H54 (cell line): ENCODE measurements at places on chromosomes 2 and 18.

GRCh38 chr2:240353086-240353798, 82.2 kb upstream of the GPC1 start:
- no peak for DNase-seq

DNA sequence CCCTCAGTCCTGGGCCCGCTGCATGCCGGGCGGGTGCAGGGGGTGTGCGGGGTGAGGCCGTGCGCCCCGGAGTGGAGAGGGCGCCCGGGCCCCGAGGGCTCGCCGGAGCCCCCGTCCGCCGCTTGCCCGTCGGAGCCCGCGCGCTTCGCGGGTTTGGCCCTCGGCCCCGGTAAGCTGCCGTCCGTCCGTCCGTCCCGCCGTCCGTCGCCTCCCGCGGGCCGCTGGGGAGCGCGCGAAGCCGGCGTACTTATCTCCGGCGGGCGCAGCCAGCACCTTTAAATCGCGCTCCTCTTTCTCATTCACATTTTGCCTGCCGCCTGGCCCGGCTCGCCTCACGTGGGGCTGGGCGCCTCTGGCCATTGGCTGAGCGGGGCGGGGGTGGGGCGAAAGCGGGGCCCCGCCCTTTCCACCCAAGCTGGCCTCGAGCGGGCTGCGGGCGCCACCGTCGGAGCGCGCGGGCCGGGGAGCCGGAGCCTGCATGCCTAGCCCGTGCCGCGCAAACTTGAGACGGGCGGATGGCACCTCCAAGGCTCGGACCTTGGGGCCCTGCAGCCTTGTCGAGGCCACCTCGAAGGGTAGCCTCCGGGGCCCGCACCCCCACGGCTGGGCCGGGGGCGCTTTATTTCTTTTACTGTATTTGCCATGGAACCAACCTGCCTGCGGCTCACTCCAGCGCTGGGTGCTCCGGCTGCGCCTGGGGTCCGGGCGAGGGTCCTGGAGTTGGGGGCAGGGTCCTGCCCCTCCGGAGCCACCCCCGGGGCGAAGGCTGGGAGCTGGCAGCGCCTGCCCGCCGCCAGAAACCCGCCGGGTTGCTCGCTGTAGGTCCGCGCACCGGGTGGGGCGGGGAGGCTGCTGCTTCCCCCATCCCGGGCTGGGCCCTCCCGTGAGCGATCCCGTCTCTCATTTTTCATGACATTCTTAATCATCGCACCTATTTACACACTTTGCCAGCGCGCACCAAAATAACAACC, at the start of gene GBX2:
Gene GBX2 (minus strand): TSS at position 277 of the 971 bp plus-strand sequence. CDS start 415 bp downstream, outside the sequence.
- DNase-seq, result peak; percentile 79

DNA sequence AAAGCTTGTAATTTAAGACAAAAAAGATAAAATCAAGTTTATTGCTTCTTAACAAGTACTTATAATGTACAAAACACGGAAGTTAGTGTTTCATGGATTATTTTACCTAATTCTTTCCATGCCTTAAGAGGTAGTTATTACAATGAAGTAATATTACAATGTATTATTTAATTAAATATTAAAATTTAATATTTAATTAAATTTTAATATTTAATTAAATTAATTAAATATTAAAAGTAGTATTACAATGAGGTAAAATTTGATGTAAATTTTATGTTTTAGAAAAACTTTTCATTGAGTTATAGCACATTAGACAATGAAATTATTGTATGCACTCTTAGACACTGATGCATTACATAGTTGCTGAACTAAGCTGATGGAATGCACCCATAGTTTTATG, 220.7 kb upstream of the NETO1 start:
- DNase-seq, result no peak

DNA sequence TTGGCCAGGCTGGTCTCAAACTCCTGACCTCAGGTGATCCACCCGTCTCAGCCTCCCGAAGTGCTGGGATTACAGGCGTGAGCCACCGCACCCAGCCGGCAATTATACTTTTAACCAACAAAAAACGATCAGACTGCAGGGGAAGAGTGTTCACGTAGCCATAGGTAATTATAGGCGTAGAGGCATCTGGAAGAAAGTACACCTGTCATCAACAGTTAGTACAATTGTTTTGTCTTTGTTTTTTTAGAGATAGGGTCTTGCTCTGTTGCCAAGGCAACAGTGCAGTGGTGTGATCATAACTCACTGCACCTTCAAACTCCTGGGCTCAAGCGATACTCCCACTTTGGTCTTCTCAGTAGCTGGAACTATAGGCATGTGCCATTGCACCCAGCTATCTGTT, 20.0 kb downstream of the ST3GAL5 start:
- no peak for DNase-seq

DNA sequence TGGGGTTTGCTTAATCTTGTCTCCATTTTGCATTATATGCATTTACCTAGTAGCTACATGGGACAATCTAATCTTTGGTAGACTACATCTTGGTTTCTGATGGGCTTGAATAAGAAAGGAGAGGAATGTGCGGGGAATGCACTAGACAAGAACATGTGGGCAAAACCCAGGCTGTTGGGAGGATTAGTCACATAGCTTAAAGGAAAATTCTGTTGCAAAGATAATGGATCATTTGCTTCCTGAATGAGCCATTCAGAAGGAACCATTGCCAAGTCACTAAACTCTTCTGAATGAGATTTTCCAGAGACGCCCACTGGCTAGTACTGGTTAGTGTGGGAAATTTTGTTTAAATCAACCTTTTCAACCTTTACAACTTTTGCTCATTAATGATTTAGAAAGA, 84.8 kb downstream of the OSBPL6 start:
- peak; percentile 25 for DNase-seq

GRCh38 chr18:11577271-11578112, 31.9 kb upstream of the SLC35G4 start:
- no peak for DNase-seq

- DNase-seq, result peak; percentile 90
These were observed 40.9 kb downstream of the ADD2 start for GRCh38 chr2:70726947-70727725.

DNA sequence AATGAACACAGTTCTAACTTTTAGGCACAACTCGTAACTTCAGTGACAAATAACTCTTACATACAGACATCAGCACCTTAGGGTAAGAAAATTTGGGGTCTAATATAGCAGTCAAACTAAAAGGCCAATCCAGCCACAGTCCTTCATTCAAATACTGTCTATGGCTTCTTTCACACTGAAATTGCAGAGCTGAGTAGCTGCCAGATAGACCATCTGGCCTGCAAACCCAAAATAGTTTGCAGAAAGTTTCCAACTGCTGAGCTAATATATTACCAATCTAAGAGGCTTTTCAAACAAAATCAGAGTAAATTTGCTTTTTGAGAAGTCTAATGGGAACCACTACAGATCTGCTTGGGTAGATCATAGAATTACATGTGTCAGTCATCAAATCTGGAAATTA, 183.4 kb downstream of the GALR1 start:
- DNase-seq, result no peak

GRCh38 chr18:33749834-33750233, 171.8 kb downstream of the ASXL3 start:
- DNase-seq, result no peak

DNA sequence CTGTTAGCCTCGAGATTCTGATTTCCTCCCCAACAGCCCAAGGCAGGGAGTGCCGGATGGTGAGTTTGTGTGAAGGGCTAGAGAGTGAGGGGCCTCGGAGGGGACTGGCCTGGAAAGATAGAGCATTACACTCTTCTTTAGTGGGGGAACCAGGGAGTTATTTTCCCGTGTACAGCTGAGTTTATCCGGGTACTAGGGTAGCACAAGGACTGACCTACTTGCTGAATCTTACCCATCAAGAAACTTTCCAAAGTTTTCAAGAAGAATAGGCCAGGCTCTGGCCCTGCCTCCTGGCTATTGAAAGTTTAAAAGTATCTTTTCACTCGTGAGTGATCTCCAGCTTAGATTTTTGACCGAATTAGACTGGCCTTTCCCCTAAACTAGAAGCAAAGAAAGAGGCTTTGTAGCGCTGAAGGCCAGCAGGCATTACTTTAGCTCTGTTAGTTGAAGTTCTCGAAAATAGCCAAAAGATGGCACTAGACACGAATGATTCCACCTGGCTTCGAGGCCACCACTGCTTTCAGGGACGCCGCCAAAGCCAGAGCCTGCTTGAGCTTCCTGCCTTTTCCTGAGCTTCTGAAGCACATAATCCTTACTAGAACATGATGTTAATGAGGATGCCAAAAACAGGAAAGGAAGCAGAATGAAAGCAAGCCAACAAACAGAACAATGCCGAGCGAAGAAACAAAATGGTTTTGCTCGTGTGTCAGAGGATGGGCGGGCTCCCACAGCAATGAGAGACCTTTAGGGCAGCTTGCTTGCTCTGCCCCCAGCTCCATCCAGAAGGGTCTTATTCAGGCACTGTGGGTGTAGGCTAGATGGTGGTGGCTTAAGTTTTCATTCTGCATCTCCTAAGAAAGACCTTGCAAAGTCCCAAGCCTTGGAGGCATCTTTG, 55.8 kb downstream of the TSN start:
- peak; percentile 44 for DNase-seq

DNA sequence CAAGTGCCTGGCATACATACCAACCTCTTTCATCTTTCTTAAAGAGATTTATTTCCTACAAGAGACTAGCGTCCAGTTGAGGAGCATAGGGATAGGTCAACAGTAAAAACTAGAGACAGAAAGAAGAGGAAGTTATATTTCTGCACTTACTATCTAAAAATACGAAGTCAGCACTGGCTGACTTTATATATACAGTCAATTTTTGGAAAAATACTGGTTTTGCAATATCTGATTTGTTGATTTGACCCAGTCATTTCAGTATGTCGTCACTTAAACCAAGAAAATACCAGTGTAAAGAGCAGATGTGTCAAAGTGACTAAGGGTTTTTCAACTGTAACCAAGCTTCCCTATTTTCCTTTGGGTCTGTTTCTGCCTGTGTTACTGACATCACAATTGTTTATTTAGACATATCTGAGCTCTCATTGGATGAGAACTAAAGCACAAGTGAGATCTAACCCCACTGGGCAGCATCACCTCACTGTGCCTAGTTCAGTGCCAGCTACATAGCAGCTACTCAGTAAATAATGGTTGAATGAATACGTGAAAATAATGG, 23.0 kb downstream of the CYTIP start:
- DNase-seq, result no peak

DNA sequence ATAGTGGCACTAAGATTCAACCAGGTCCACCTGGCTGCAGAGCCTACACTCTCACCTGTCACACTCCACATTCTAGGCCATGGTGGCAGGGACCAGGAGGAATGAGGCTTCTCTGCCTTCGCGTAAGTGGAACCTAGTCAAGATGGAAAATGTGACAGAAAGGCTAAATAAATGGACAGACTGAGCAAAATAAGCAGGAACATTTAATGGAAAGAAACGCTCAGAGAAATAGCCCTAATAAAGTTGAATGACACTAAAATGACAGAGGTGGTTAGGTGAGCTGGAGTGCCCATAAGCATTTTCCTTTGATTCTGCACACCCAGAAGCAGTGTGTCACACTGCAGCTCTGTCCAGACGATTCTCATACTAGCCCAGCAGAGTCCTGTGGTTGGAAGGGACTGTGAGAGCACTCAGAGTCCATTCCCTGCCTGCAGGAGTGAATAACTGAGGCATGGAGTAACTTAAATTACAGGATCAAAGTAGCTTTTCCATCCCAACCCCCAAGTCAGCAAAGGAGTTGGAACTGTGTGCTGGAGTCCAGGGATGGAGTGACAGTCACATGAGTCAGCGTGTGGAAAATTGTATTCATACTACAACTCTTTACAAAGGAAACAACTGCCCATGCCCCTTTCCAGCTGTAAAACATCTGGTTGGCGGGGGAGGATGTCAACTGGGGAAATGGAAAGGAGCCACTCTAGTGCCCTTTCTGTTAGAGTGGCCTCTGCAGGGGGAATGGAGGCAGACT, 105.4 kb upstream of the LGALSL start:
- DNase-seq, result no peak

DNA sequence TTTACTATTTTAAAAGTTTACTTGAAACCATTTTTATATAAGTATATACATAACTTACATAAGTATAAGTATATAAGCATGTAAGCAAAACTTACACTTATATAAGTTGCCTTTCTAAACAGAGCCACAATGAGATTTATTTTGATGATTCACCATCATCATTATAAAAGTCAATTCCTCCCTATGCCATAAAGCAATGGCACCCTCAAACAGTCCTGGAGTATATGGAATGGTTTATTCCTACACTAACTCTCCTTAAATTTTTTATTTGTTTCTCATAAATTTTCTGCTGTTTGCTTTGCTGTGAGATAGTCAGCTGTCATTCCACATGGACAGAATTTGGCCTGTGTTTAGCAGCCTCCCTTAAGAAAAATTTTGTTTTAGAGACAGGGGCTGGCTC, 114.2 kb downstream of the NAB1 start:
- DNase-seq, result no peak

- no peak for DNase-seq
These were observed at the start of gene GRB14 for GRCh38 chr2:164620873-164621763. TSS of gene GRB14 (minus strand) at chr2:164621482. CDS start at chr2:164621309, 173 bp downstream.

- no peak for DNase-seq
These were observed 1.1 kb downstream of the PRKRA start for GRCh38 chr2:178449700-178450523.

- DNase-seq, result no peak
These were observed 307.3 kb upstream of the MEIS1 start for GRCh38 chr2:66127656-66128055.

GRCh38 chr2:240846873-240847595, 21.6 kb upstream of the AGXT start:
- DNase-seq, result no peak

DNA sequence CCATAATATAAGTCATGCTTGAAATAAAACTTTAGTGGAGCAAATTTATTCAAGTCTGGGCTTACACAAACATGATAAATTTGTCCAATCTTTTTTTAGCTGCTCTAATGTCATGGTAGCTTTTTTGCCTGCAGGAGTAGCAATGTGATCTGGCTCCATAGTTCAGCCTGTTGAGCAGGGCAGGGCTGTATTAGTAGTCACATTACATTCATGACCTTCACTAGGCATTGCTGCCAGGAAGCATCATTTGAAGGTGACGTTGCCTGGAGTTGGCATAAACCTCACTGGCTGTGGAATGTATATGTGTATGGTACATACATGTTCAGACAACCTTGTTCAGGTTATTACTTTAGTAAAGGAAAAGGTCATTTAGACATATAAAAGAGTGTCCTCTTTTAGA, 76.6 kb downstream of the CCDC85A start:
- DNase-seq, result no peak

GRCh38 chr18:74540652-74541421, 6.5 kb downstream of the CNDP1 start:
- no peak for DNase-seq

GRCh38 chr2:197804758-197805714, 643 bp downstream of the PLCL1 start:
- DNase-seq, result no peak

DNA sequence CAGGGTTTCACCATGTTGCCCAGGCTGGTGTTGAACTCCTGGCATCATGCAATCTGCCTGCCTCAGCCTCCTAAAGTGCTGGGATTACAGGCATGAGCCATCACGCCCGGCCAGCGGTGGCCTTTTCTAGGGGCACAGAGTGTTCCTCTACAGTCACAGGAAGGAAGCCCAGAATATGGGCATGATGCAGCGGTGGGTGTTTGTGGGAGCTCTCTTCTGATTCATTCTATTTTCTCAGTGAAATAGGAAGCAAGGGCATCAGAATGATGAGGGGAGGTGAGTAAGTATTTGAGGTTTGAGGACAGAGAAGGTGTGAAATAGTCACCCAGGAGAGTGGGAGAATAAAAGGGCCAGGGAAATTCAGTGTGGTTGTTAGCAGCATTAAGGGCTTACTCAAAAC, 70.3 kb upstream of the PSME4 start:
- DNase-seq, result no peak

GRCh38 chr2:191656391-191656790, 21.5 kb upstream of the NABP1 start:
- DNase-seq, result no peak
